CD4-positive, alpha-beta T cell treated with Interleukin-6 for 4 hours (primary cell): ENCODE measurements at places on chromosomes 11 and 22.

DNA sequence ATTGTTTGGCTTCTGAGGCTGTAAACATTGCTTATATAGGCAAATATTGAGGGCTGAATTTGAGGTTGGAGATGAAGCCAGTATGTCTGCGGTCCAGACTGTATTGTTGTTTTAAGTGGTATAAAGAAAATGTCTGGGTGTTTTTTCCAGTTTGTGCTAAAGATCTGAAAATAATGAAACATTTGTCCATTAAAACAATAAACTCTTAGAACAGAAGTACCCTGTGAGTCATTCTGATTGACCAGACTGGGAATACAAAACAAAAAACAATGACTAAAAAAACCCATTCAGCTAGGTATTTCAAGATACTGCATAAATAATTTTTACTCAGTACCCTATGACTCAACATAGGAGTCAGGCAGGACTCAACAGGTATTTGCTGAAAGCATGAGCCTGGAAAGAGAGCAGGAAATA lies 20.4 kb downstream of the ALKBH8 start:
- DNase-seq: no peak

DNA sequence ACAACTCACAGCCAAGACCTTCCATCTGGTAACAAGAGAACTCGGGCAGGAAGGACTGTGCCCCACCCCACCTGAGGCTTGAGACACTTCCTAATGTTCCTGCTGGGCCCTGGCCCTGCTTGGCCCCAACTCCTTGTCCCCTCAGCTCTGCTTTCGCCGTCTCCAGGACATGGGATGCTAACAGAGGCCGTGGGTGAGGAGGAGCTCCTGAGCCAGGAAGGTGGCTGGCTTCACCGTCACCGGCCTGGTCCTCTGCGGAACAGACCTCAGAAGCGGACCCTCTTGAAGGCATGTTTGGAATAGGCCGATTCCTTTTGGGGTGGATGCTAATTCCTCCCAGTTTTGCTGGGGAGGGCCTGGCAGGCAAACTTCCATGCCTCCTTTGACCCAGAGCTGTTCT lies 154.3 kb downstream of the CACNA1I start:
- no peak for DNase-seq

- peak; percentile 22 for DNase-seq
Measured at GRCh38 chr11:88174709-88175568, at the start of gene RAB38. Gene RAB38, minus strand, starts transcription at chr11:88175443. Its CDS starts 59 bp downstream, at chr11:88175384.

GRCh38 chr11:108468478-108468864 lies 1.1 kb upstream of the C11orf65 start:
- DNase-seq: no peak

DNA sequence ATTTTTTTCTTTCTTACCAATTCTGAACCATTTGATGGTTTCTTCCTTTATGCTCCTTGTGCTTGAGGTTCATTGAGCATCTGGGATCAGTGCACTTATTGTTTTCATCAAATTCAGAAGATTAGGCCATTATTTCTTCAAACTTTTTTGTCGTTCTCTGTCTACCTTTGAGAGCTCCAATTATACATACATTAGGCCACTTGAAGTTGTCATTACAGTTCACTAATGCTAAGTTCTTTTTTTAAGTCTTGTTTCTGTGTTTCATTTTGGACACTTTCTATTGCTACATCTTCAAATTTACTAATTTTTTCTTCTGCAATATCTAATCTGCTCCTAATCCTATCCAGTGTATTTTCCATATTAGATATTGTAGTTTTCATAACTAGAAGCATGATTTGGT lies 40.8 kb downstream of the CDPF1 start:
- DNase-seq: no peak

- no peak for DNase-seq
Measured at GRCh38 chr11:99893811-99894210, 793.3 kb upstream of the ARHGAP42 start.

DNA sequence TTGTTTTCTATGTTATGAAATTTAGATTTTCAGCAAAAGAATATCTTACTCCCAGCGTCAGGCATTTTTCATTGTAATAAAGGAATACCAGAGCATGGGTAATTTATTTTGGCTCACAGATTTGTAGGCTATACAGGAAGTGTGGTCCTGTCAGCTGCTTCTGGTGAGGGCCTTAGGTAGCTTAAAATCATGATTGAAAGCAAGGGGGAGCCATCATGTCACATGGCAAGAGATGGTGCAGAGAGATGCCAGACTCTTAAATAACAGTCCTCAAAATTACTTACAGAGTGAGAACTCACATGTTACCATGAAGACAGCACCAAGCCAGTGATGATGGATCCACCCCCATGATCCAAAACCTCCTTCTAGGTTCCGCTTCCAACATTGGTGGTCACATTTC lies 825.0 kb upstream of the CHORDC1 start:
- no peak for DNase-seq

- no peak for DNase-seq
Measured at GRCh38 chr11:83284501-83285150, 1.5 kb downstream of the CCDC90B start.

- peak; percentile 11 for DNase-seq
Measured at GRCh38 chr11:111937461-111937769, 272 bp downstream of the DIXDC1 start.

DNA sequence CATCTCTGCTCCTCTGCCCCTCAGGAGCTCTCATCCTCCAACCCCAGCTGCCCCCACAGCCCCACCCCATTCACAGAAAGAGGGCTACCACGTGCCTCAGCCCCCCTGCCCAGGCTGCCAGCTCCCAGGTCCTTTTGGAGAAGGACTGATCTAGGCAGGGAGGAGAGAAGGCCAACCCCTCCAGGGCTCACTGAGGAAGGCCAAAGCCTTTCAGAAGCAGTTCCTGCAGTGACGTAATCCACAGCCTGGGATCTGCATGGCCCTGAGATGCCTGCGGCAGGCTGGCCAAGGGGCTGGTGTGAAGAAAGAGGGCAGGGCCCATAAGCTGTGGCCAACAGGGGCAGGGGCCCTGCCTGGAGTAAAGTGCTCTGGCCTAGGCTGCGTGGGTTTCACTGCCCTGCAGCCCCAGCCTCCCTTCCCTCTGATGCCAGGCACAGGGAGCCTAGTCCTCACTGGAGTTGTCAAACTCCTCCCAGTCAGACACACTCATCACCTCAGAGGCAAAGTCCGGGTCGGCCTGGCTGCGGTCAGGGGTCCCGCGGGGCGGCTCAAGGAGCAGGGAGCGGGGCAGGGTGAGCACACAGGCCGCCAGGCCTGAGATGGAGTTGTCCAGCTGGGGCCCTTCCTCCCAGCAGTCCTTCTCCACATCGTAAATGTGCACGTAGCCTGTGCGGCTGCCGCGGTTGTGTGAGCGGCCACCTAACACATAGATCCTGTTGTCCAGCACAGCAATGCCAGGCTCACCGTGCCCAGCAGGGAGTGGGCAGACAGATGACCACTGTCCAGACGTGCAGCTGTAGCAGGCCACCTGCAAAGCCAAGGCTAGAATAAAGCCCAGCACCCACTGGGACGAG lies 4.2 kb upstream of the SCARF2 start:
- no peak for DNase-seq

DNA sequence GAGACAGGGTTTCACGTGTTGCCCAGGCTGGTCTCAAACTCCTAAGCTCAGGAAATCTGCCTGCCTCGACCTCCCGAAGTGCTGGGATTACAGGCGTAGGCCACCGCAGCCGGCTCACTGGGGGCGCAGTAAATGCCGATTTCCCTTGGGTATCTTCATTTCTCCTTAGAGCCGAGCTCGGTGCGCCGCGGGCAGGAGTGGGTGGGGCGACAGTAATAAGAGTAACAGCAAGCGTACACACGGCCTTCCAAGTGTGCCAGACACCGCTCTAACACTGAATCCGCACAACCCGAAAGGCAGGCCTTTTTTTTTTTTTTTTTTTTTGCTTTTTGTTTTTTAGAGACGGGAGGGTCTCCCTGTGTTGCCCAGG lies 500 bp upstream of the ADSL start:
- peak; percentile 66 for DNase-seq

GRCh38 chr11:122317305-122317704 lies 201.3 kb upstream of the BLID start:
- DNase-seq: no peak

DNA sequence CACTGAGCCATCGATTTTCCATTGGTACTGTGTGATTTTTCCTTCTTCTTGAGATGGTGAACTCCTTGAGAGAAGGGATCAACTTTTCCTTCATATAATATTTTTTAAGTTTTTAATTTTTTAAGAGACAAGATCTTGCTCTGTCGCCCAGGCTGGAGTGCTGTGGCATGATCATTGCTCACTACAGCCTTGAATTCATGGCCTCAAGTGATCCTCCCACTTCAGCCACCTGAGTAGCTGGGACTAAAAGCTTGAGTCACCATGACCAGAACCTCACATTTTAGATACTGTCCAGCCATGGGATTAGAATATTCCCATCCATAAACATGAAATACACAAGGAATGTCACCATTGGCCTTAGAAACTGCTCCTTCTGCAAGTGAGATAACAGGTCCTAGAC lies 66.9 kb upstream of the CHRM4 start:
- DNase-seq: no peak

DNA sequence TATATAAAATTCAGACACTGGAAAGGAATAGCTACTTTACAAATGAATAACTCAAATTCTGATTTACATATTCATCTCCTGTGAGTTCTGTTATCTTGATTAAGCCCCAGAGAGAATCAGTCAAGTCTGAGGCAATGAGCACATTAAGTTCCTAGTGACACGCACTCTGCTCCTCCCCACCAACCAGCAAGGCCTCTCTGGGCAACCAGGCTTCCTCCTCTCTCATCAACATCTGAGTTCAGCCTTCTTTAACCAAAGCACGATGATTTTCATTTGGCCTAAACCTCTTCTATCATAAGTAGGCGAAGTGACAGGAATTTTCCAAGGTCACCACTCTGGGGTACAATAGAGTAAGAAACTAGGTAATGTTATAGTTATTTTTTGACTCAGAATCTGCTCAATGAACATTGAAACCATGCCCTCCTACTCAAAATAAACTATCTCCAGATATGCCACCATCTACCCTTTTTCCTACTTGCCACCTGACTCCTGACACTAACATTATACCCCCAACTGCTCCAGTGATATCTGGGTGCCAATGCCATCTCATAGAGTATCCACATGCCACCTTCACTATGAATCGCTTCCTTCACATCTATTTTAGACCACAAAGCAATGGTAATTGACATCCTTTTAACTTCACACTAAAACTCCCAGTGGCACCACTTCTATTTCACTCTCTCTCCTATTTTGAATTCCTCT lies 114.8 kb downstream of the FAM76B start:
- DNase-seq: peak; percentile 45

- no peak for DNase-seq
Measured at GRCh38 chr11:111173221-111173620, 72.3 kb upstream of the POU2AF2 start.

- DNase-seq: no peak
Measured at GRCh38 chr11:61034111-61034510, 62.6 kb downstream of the CD6 start.

- no peak for DNase-seq
Measured at GRCh38 chr11:134359646-134360045, 27.9 kb downstream of the GLB1L2 start.

DNA sequence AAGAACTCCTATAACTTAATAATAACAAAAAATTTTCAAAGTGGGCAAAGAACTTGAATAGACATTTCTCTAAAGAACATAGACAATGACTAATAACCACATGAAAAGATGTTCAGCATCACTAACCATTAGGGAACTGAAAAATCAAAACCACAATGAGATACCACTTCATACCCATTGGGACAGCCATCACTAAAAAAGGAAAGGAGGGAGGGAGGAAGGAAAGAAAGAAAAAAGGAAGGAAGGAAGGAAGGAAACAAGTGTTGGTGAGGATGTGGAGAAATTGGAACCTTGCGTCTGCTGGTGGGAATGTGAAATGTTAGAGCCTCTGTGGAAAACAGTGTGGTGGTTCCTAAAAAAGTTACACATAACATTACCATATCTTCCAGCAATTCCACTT lies 55.8 kb downstream of the MS4A13 start:
- DNase-seq: no peak

GRCh38 chr22:37428649-37429586 lies 1.6 kb upstream of the ELFN2 start:
- DNase-seq: peak; percentile 77

- no peak for DNase-seq
Measured at GRCh38 chr11:57763568-57763967, 2.0 kb downstream of the CTNND1 start.

- DNase-seq: no peak
Measured at GRCh38 chr11:7651700-7652099, 21.6 kb downstream of the CYB5R2 start.

- DNase-seq: no peak
Measured at GRCh38 chr11:46247090-46247489, 30.4 kb upstream of the CREB3L1 start.

DNA sequence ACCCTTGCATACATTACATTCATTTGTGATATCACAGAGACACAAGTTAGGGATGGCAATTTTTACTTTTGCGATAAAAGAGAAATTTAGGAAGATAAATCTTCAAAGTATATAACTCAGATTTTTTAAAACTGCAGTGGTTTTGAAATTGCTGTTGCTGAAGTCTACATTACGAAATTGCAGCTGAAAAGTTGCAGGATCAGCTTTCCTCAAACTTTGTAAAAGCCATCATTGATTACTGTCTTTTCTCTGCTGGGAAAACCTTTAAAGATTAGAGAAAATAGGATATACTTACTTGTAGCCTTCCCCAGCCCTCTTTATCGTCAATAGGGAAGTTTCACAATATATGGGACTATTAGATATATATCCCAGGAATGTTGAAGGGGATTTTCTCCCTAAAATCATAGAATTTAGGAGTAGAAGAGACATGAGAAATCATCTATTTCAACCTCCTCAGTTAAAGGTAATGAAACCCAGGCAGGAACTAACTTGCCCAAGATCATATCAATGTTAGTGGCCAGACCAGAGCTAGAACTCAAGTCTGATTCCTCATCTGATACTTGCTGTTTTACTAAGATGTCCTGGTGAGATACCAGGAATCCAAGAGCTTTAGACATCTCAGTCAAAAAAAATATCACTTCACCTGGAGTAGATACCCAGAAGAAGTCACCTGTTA lies 10.4 kb upstream of the AGBL2 start:
- no peak for DNase-seq
